ENCODE measurements at places on chromosomes 1 and 21.

- DNase-seq, result no peak
Measured at GRCh38 chr1:25458541-25459298, 28.0 kb downstream of the MACO1 start.

DNA sequence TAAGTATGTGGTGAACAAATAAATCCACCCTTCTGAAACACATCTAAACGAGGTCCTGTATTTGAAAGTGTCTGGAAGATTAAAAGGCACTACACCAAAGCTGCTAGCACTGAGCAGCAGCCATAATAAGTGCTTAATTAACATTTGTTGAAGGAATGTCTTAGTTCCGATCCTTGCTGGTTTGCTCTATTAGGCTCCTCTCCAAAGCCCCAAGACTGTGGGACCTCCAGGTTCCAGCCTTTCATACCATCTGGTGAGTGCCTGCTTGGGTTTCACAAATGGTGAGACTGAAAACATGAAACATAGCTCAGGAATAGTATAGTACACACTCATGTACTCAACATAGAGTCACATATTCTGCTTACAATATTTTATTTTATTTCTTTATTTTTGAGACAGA is 640 bp upstream of the CYP2J2 start:
- DNase-seq, result no peak

DNA sequence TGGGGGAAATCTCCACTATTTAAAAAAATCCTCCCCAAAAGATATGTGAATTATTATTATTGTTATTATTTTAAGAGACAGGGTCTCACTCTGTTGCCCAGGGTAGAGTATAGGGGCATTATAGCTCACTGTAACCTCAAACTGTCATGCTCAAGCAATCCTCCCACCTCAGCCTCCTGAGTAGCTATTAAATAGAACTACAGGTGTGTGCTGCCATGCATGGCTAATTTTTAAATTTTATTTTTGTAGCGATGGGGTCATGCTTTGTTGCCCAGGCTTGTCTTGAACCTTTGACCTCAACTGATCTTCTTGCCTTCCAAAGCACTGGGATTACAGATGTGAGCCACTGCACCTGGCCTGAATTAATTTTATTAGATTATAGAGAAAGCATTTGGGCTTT is 116.8 kb downstream of the RABGAP1L start:
- DNase-seq, result no peak

DNA sequence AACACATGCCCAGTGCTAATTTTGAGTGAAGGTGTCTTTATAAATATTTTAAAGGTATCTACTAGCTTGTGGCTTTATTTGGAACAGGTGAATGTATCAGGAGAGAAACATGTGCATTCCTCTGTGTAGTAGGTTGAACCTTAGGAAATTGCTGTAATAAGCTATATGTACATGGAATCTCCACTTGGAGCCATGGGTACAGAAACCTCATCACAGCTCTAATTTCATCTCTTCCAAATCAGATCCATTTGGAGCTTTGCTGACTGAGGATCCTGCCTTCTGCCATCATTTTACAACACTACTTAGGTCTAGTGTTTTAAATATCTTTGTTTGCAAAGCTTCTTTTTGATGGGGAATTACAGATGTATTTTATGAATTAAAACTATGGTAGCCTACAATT is 2.1 kb downstream of the KCNK2 start:
- no peak for DNase-seq

- no peak for DNase-seq
Measured at GRCh38 chr1:91645031-91645430, 144.4 kb downstream of the CDC7 start.

- DNase-seq, result no peak
Measured at GRCh38 chr1:169576935-169577331, 9.3 kb downstream of the F5 start.

DNA sequence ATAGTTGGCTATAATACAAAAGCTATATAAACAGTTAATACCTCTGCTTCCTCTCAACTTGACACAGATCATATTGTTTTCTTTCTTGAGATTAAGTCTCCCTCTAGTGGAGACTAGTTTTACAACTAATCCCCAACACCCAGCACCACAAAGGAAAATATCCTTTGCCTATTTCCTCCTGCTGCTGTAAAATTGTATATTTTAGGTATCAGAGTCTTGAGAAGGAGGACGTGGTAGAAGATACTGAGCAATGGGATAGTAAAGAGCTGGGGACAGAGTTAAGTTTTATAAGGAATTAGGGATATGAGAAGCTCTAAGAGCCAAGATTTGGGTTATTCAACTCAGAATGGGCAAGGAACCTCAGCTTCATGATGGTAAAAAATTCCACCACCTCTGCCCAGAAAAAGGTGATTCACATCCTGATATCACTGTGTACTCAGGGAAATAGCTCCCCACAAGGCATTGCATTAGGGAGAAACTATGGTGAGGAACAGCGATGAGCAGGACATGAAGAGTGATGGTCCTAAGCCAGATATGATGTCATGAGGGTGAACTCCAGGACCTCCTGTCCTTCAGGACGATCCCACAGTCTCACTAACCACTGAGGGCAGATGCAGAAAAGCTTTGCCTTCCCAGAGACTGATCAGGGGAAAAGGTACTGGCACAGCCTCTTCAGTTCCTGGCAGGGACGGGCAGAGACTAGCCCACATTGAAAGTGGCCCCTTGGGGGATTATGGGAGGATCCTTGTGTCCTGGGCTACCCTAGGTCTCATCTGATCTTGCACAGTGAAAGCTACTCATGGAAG is 14.7 kb upstream of the CFAP126 start:
- no peak for DNase-seq

- DNase-seq, result no peak
Measured at GRCh38 chr1:202160377-202160940, at the start of gene PTPN7. Gene PTPN7 (minus strand): TSS chr1:202160602. CDS start chr1:202159402, 1,200 bp downstream.

DNA sequence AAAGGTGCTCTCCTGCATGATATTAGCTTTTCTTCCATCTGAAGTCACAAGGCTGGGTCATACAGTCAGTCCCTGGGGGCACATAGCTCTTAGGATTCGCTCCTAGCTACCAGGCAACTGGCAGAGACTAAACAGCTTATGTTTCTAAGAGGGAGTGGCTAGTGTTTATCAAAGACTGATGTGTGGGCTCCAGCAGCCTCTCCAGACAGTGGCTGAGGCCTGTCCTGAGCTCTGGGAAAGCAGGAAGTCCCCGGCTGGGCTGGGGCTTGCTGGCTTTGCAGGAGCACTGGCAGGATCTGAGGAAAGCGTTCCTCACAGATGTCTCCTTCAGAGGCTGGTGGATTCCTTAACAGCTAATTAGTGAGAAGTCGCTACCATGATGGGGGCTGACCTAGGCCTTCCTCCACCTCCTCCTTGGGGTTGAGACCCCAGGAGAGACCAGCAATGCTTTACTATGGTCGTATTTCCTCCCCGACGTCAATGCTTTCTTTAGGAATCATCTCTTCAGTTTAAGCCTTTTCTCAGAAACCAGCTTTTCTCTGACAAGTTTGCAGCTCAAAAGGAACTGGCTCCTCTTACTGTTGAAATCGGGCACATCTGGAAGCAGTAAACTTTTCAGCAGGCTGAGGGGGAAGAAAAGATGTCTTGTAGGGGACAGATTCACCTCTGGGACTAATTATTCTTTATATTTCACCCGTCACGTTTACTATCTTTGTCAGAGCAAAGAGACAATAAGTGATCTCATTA is 33.5 kb upstream of the HHAT start:
- DNase-seq, result peak; percentile 41

DNA sequence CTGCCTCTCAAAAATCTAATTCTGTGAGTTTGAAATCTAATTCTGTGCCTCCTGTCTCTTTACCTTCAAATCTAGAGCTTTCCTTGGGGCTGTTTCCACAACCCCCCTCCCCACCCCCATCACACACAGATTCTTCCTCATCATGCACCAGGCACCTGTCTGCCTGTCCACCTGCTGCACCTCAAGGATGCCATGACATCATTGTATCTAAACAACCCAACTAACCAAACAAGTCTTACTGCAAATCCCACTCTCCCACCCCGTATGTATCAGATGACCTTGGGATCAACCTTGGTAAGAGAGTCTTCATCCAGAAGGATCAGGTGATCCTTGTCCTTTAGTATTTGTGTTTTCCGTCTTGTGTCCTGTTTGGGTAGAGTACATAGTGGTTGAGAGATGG is 102.7 kb upstream of the SIM2 start:
- DNase-seq, result no peak
